Smooth muscle cell of the pulmonary artery (primary cell): ENCODE measurements at places on chromosomes 13 and 19. TPM values are rescaled to one million over a fixed set of nuclear protein-coding genes. Genes with fewer than 3 reads are reported as not detected.

Gene CEACAM7
- not detected in 2 replicates for total RNA-seq

Gene ZNF665
- total RNA-seq = 3.3 and 5.7 TPM in 2 replicates

Gene WDR18
- total RNA-seq = 26.5 and 34.7 TPM in 2 replicates

Gene ZNF844
- total RNA-seq = 8.8 and 11.3 TPM in 2 replicates

Gene SIGLEC8
- not detected in 2 replicates for total RNA-seq

Gene ZNF738
- total RNA-seq = 2.6 and 3.1 TPM in 2 replicates

Gene FAM216B
- not detected in 2 replicates for total RNA-seq

Gene MAST1
- 0.07 and 0.36 TPM in 2 replicates for total RNA-seq

Gene SLC25A41
- 0.07 TPM in 1 of 2 replicates, not detected in the other for total RNA-seq

Gene ELSPBP1
- not detected in 2 replicates for total RNA-seq

Gene ZNF266
- 6.2 and 8.7 TPM in 2 replicates for total RNA-seq

Gene CGB2
- not detected in 2 replicates for total RNA-seq

Gene SPC24
- 9.3 and 16.2 TPM in 2 replicates for total RNA-seq

Gene BRCA2
- total RNA-seq = 1.6 and 3.1 TPM in 2 replicates

Gene SMIM44
- not detected in 2 replicates for total RNA-seq

Gene SIGLEC10
- not detected in 2 replicates for total RNA-seq

Gene KLK15
- not detected in 2 replicates for total RNA-seq

Gene CABP5
- total RNA-seq = not detected in 2 replicates

Gene ATP4A
- total RNA-seq = not detected in 2 replicates

Gene UNC13A
- 5.4 and 6.5 TPM in 2 replicates for total RNA-seq

Gene PEAK3
- total RNA-seq = not detected in 2 replicates
